ENCODE measurements at places on chromosomes 4 and X.

- no peak for DNase-seq
Measured at GRCh38 chrX:36334572-36334971, 415.0 kb downstream of the CFAP47 start.

GRCh38 chrX:108437349-108438109 is 693 bp downstream of the COL4A6 start:
- no peak for DNase-seq

DNA sequence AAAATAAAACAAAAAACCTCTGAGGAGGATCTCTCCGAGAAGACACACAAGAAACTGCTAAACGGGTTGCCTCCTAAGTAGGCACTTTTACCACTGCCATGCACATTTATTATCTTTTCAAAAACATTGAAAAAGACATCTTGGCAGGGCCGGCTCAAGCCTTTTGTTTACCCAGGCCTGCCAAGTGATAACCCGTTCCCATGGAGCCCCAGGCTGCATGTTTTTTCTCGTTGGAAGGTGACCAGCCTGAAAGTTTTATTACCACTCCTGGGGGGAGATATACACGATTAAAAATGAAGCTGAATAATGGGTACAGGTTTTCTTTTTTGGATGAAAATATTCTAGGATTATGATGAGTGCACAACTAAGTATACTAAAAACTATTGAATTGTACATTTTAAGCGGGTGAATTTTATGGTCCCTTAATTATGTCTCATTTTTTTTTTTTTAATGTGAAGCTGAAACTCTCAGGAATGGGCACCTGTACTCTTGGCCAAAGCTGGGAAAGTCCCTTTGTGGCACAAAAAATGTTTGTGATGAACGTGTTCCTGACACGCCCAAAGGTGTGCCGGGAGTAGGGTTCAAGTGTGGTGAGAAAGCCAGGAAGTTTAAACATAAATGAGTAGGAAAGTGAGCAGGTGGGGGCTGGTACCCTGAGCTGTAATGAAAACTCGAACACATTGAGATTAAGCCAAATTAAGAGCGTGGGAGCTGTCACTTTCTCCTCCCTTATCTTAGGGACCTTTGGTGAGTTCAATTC is 1.5 kb upstream of the MAP7D2 start:
- DNase-seq, result no peak

- DNase-seq, result no peak
Measured at GRCh38 chrX:123994730-123995129, 33.2 kb downstream of the STAG2 start.

- no peak for DNase-seq
Measured at GRCh38 chr4:6840062-6840976, 57.8 kb downstream of the KIAA0232 start.

- DNase-seq, result no peak
Measured at GRCh38 chrX:69362354-69362753, 141.8 kb upstream of the NALF2 start.

GRCh38 chrX:150897421-150898320 is 797 bp downstream of the CD99L2 start:
- no peak for DNase-seq

- DNase-seq, result no peak
Measured at GRCh38 chrX:107683124-107683895, 55.0 kb downstream of the PRPS1 start.

- no peak for DNase-seq
Measured at GRCh38 chr4:94507708-94508107, 56.0 kb downstream of the PDLIM5 start.

DNA sequence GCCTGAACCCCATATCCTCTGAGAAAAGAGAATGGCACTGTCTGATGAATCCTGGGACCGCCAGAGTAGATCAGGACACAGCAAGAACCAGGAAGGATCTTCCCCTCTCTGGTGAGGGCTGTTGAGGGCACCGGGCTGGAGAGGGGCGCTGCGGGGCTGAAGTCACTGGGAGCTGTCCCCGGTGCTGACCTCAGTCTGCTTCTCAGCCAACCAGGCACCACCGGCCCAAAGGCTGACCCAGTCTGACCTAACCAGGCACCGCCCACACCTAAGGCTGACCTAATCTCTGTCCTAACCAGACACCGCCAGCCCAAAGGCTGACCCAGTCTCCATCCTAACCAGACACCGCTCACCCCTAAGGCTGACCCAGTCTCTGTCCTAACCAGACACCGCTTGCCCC is 82.8 kb downstream of the CPZ start:
- no peak for DNase-seq

- no peak for DNase-seq
Measured at GRCh38 chrX:69317721-69318120, 152.5 kb upstream of the PJA1 start.

All from activated CD4-positive, CD25-positive, alpha-beta regulatory T cell treated with anti-CD3 and anti-CD28 coated beads, Interleukin-2, amount 50 U/mL, for 16 hours (primary cell).